ENCODE measurements at places on chromosomes 7 and 10.

GRCh38 chr7:28505014-28505413 is 92.7 kb downstream of the CREB5 start:
- no peak for DNase-seq

- DNase-seq = no peak
These were observed 51.1 kb upstream of the ADRB1 start for GRCh38 chr10:113992471-113993011.

GRCh38 chr10:112634096-112634830 is 187.2 kb downstream of the VTI1A start:
- DNase-seq = no peak

- no peak for DNase-seq
These were observed 111.2 kb downstream of the RALA start for GRCh38 chr7:39734633-39735004.

DNA sequence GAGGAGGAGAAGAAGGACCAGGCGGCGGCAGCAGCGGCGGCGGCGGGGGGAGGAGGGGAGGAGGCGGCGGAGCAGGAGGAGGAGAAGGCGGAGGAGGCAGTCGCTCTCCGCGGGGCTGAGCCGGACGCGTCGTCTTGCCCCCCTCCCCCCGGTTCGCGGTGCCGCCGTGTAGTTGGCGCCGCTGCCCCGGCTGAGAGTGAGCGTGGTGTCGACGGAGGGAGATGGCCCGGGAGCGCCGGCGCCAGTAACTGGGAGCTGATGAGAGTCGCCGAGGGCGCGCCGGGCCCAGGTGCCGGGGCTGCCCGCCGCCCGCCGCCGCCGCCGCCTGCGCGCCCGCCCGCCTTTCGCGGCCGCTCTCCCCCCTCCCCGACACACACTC is 257 bp downstream of the WAC start:
- DNase-seq = no peak

DNA sequence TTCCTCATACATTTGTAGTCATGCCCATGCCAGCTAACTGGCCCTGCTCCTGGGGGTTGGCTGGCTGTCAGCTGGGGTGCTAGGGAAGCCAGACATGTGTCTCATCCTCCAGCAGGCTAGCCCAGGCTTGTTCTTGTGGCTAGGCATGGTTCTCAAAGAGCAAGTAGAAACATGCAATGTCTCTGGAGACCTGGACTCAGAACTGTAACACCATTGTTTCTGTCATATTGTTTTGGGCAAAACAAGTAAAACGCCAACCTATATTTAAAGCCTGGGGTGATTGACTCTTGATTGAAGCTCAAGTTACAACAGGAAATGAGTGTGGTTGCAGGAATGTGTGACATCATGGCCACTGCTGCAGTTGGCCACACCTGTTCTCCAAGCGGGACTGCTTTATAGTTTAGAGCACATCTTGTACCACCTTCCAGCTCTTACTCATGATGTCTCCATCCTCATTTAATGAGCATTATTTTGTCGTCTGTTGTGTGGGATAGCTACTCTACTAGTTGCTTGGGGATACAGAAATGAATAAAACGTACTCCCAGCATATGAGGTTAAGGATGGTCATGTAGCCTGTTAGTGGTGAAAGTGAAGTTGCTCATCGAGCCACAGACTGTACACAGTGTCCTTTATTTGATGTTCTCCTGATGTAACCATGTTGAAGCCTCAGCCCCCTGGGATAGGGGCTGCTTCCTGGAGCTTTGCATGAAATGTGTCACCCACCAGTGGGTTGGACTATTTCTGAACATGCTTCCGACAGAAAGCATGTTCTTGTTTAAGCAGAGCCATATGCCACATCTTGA is 168.4 kb downstream of the SORCS3 start:
- DNase-seq = no peak

- DNase-seq = no peak
These were observed 23.1 kb downstream of the NRBF2 start for GRCh38 chr10:63156236-63156635.

DNA sequence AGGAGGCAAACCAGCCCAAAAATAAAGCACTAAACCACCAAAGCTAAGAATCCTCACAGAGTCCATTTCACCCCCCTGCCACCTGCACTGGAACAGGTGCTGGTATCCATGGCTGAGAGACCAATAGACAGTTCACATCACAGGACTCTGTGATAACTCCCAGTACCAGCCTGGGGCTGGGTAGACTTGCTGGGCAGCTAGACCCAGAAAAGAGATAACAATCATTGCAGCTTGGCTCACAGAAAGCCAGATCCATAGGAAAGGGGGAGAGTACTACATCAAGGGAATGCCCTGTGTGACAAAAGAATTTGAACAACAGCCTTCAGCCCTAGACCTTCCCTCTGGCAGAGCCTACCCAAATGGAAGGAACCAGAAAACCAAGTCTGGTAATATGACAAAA is 13.6 kb upstream of the SLC25A28 start:
- no peak for DNase-seq

DNA sequence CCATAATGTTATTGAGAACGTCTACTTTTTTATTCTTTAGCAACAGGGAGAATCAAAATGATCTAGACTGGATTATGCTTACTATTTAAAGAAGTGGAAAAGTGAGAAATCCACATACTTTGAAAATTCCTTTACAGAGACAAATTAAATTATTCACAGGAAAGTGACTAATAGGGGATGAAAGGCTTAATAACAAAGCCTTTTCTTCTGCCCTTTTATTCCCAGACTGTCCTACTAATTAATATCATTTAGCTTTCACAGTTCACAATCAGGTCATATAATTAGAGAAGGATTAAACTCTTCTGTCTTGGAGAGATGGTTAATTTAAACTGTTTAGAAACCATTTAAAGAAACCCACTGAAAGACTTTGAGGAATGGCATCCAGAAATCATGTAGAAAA is 58.8 kb downstream of the ARL4A start:
- no peak for DNase-seq

DNA sequence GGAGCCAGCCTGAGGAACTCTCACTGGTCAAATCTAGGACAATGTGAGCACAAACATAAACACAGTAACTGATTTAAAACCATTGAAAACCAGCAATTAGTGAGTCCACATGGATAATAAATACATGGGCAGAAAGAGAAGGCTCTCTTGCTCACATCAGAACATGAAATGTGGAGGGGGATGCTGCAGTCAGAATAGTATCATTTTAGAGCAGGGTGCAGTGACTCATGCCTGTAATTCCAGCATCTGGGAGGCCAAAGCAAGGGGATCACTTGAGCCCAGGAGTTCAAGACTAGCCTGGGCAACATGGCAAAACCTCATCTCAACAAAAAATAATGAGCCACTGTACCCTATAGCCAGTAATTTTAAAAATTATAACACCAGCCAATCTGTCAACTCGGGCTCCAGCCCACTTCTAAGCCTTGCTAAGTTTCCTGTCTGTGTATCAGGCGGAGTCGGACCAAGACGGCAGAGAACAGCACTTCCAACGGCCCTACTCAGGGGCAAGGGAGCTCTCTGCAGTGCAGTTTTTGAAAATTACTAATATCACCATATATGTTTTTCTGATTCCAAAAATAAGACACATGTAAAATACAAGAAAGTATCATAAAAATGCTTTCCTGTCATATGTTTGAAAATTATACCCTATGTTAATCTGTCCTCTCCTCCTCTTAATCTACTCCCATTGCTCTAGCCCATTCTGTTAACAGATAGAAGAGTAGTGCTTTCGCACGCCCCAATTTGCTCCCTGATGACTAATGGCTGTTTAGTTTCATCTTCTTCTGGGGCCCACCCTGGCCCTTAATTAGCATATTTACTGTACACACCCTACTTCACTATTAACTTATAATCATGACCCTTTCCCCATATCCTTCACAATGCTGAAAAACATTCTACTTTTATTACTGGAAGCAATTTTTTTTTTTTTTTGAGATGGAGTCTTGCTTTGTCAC is 17.1 kb downstream of the URGCP start:
- DNase-seq = no peak

- no peak for DNase-seq
These were observed 157.4 kb downstream of the DYNC1I1 start for GRCh38 chr7:95929710-95930280.

GRCh38 chr10:26755443-26755903 is 58.0 kb downstream of the PDSS1 start:
- no peak for DNase-seq

DNA sequence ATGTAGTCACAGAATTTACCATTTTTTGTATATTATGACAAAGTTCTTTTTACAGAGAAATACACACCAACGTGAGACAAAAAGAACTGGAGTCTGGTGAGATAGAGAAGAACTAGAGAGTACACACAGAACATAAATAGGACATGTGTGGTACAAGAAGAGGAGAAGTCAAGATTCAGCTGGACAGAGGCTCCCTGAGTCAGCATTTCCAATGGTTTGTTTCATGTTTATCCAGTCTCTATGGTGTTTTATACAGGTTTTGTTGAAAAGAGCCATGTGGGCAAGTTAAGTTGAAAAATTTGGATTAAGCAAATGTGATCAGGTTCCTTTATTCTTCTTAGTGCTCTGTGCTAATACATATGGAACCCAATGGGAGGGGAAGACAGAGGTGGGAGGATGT is 105.5 kb upstream of the AKR1E2 start:
- no peak for DNase-seq

DNA sequence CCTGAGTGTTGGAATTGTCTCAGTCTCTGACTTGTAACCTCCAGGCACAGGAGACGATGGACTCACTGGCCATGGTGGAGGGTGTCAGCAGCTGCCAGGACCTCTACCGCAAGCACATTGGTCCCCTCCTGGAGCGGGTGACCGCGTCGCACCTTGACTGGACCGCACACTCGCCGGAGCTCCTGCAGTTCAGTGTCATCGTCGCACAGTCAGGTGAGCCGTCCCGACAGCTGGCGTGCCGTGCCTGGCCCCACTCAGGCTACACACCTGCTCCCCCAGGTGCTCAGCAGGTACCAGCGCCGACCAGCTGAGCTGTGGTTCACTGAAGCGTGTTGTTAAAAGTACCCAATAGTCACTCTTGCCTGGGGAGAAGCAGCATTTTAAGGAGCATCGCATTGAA is 36.7 kb upstream of the PRKAR1B start:
- no peak for DNase-seq

- DNase-seq = no peak
These were observed 124.2 kb downstream of the TCERG1L start for GRCh38 chr10:131187274-131187673.

DNA sequence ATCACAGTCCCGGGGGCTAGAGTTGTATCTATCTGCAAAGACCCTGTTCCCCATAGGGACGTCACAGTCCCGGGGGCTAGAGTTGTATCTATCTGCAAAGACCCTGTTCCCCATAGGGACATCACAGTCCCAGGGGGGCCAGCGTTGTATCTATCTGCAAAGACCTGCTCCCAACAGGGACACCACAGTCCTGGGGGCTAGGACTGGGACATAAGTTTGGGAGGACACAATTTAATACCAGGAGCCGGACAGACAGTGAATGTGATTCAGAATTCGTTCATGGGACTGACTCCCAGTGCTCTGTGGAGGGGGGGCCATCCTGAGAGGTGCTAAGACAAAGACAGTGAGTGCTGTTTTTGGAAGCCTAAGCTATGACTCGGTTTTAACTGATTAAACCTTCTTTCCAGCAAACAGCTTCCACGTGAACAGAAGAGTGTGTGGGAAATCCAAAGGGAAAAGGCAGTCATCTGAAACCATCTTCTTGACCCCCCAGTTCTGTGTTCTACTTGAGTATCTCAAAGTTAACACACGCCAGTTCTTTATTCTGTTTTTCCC is 153.0 kb downstream of the DIP2C start:
- no peak for DNase-seq

DNA sequence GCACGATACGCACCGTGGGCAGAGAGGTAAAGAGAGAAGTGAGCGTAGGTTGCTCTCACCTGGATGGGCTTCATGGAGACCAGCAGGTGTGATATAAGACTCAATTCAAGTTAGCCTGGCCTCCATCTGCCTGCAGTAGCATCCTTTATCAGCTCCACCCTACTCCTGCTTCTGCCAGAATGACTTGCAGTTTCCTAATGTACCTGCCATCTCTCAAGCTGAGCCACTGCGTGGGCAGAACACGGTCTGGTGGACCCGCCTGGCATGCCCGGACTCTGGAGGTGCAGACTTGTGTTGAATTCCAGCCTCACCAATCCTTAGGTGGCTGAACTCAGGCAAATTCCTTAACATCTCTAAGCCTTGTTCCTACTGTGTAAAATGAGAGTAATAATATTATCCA is 64.3 kb downstream of the STEAP1B start:
- no peak for DNase-seq

GRCh38 chr7:112744818-112745217 is 45.4 kb downstream of the TMEM168 start:
- no peak for DNase-seq

GRCh38 chr10:124170631-124171030 is 77.2 kb upstream of the CHST15 start:
- no peak for DNase-seq

GRCh38 chr7:15625466-15625865 is 61.0 kb downstream of the MEOX2 start:
- no peak for DNase-seq

DNA sequence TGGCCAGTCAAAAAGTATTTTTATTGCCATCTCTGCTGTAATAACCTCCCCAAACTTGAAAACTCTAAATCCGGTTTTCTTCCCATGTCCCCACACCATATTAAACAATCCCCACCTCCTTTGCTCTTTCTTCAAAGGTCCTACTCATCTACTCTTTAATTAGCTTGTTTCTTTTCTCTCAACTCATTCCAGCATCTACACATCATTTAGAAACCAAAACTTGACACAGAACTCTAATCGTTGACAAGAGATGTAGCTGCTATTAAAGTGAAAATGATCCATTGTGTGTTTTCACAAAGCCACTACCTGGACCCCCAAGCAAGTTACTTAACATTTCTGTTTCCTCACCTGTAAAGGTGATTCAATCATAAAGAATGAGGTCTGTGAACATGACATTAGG is 436.3 kb upstream of the NPVF start:
- DNase-seq = no peak

DNA sequence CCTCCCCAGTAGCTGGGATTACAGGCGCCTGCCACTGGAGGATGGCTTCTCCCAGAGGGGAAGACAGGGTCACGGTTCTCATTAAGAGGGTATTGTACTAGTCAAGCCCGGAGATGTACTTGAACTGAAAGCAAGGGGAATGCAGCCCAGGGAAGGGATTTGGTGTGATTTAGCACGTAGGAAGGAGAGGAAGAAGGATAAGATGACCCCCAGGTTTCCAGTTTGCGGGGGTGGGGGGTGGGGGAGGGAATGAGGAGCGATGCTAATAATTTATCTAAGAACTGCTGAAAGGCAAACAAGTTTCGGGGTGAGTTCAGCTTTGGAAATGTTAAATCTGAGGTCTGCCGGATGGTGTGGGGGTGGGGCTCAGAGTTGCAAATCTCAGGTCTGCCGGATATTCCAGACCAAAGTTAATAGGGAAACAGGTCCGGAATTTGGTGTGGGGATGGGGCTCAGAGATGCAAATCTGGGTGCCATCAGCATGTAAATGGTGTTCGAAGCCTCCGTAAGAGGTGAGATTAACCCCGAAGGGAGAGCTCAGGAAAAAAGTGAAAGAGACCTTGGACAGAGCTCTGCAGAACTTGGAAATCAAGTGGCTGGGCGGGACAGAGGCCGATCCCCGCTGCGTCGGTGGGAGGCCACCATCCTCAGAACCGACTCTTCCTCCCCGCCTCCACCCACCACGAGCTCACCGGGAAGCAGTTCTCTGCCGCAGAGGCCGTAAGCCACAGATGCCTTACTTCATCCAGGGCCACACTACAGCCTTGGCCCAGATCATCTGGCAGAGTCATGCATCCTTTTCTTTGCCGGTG is 1.6 kb upstream of the SEPHS1 start:
- no peak for DNase-seq

Data from stimulated activated CD8-positive, alpha-beta memory T cell treated with anti-CD3 and anti-CD28 coated beads, Interleukin-7, amount 100 ng/mL, for 1 hour (primary cell).